ENCODE measurements at places on chromosomes 6 and 20.
A peak's percentile ranks its signal among the peaks of the same experiment; 100 is the strongest.

DNA sequence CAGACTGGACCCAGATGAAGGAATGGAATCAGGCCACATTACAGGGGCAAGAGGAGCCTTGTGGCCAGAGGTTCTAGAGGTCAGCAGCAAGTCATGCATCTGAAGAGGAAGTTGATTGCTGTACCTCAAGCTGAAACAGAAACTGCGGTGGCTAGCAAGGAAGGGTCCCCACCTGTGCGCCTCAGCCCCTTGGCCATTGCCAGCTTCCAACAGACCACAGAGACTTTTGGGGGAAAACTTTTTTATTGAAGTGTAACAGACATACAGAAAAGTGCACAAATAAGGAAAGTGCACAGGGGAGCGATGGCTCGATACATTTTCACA is 26.8 kb upstream of the SLC9A8 start:
- no peak overlapping the region for H3K4me3 ChIP-seq
- no peaks in the 10 kb centered on the region for H3K36me3 ChIP-seq
- peaks cover 11% of the 10 kb centered on the region for H3K27me3 ChIP-seq
- no peak for DNase-seq
- H3K27ac ChIP-seq = no peak overlapping the region

DNA sequence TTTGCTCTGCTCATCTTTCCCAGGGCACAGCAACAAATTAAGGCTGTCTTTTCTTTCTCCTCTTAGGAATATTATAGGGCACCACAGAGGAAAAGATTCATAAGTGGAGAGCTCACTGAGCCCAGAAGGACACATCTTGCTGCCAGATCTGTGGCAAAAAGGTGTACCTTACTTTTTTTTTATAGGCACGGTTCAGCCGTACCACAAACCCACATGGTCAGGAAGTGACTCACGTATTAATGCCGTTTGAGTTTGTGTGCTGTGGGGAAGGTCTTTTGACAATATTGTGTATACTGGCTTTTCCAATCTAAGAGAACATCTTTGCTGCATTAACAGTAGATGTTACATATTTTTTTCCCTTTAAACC is 28.4 kb downstream of the PAQR8 start:
- H3K4me1 ChIP-seq = peaks cover 80% of the 10 kb centered on the region
- DNase-seq = no peak
- peak overlapping the region; percentile 97 for H3K27ac ChIP-seq
- H3K4me3 ChIP-seq = peak overlapping the region; percentile 73
- H3K36me3 ChIP-seq = peaks cover 2% of the 10 kb centered on the region

- H3K36me3 ChIP-seq = no peaks in the 10 kb centered on the region
- no peak overlapping the region for H3K27ac ChIP-seq
- H3K4me1 ChIP-seq = peaks cover 16% of the 10 kb centered on the region
- H3K27me3 ChIP-seq = peaks cover 6% of the 10 kb centered on the region
- no peak overlapping the region for H3K4me3 ChIP-seq
Observed at GRCh38 chr20:1775117-1775516, 117.5 kb upstream of the SIRPG start.

GRCh38 chr6:12602951-12603672 is 113.5 kb upstream of the PHACTR1 start:
- H3K4me1 ChIP-seq = no peaks in the 10 kb centered on the region
- no peak for DNase-seq
- H3K36me3 ChIP-seq = no peaks in the 10 kb centered on the region
- peaks cover 22% of the 10 kb centered on the region for H3K27me3 ChIP-seq

GRCh38 chr6:111605100-111605751 is 452 bp downstream of the TRAF3IP2 start:
- peaks cover 39% of the 10 kb centered on the region for H3K4me1 ChIP-seq
- peak overlapping the region; percentile 94 for H3K4me3 ChIP-seq
- no peaks in the 10 kb centered on the region for H3K27me3 ChIP-seq
- H3K36me3 ChIP-seq = no peaks in the 10 kb centered on the region
- peak overlapping the region; percentile 97 for H3K27ac ChIP-seq
- peak; percentile 30 for DNase-seq

DNA sequence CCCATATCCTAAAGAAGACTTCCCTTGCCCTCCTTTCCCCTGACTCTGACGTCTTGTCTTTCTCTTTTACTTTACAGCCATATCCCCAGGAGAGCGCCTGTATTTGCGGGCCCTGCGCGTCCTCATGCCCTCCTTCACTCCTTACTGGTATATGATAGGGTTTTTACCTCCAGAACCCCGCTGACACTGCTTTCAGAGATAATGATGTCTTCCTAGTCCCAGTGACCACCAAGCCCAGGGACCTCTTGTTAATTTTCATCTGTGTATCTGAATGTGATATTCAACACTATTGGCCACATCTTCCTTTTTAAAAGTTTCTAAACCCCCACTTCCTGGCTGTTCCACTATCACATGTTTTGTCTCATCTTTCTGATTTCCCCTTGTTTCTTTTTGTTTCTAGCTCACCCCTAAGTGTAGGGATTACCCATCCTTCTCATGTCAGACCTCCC is 102.0 kb downstream of the HIVEP1 start:
- no peaks in the 10 kb centered on the region for H3K27me3 ChIP-seq
- DNase-seq = no peak
- H3K27ac ChIP-seq = peak overlapping the region; percentile 46
- peaks cover 65% of the 10 kb centered on the region for H3K4me1 ChIP-seq
- peaks cover 56% of the 10 kb centered on the region for H3K36me3 ChIP-seq
- peak overlapping the region; percentile 15 for H3K4me3 ChIP-seq

- H3K27me3 ChIP-seq = no peaks in the 10 kb centered on the region
- no peaks in the 10 kb centered on the region for H3K36me3 ChIP-seq
- no peak for DNase-seq
- no peaks in the 10 kb centered on the region for H3K4me1 ChIP-seq
- no peak overlapping the region for H3K4me3 ChIP-seq
Observed at GRCh38 chr6:5158180-5158579, 73.0 kb downstream of the PPP1R3G start.

DNA sequence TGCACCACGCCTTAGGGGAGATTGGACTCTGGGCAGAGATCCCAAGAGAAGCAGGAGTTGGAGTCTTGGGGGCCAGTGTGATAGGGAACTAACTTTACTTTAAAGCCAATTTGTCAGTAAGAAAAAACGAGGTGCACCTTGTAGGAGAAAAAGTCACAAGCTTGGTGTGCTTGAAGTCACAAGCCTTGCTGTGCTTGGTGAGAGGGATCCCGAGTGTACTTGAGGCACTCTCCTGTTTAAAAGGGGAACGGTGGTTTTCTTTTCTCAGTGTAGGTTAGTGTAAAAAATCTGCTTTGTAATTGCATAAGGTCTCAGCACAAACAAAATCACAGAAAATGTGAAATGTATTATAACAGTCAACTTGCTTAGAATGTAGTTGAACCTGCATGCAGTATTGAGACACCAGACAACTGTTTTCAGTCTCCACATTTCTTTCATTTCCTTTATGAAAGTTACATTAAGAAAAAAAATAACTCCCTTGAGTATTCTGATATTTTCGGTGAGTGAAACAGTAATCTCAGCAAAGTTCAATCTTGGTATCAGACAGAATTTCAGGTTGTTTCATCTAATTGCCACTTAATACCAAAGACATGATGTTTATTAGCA is 111.1 kb upstream of the DUSP22 start:
- H3K36me3 ChIP-seq = no peaks in the 10 kb centered on the region
- H3K27ac ChIP-seq = peak overlapping the region; percentile 15
- H3K27me3 ChIP-seq = peaks cover 7% of the 10 kb centered on the region
- peaks cover 42% of the 10 kb centered on the region for H3K4me1 ChIP-seq

DNA sequence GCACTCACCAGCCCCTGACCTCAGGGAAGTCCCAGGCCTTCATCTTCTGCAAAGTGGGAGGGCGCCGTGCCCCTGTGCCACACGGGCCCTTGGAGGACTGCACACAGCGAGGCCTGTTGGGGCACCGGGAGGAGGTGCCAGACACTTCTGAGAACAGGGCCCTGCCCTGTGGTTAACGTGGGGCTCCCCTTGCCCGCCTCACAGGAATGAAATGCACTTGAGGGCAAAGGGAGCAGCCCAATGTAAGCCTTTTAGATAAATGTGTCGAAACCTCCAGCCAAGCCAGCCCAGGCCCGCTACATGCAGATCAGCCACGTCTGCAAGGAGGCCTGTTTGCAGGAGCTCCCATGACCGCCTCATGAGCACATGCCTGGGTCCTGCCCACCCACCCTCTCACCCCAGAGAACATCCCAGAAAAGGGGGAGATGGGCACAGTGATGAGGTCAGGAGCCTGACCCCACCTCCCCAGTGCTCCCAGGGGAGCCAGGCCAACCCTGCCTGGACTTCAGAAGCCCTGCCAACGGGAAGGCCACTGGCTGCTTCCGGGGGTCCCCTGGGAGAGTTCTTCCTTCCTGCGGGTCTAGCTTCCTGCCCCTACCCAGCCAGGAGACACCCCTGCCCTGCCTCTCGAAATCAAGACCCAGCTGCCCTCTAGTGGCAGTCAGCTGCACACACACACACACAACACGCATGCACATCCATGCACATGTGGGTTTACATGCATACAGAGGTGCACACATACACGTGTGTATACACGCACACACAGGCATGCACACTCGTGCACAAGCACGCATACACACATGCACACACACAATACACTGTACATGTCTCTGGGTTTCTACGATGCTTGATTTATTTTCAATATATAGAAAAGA is 178.7 kb downstream of the TAF4 start:
- no peaks in the 10 kb centered on the region for H3K4me1 ChIP-seq
- no peaks in the 10 kb centered on the region for H3K36me3 ChIP-seq
- H3K27ac ChIP-seq = no peak overlapping the region
- peaks cover 8% of the 10 kb centered on the region for H3K27me3 ChIP-seq

DNA sequence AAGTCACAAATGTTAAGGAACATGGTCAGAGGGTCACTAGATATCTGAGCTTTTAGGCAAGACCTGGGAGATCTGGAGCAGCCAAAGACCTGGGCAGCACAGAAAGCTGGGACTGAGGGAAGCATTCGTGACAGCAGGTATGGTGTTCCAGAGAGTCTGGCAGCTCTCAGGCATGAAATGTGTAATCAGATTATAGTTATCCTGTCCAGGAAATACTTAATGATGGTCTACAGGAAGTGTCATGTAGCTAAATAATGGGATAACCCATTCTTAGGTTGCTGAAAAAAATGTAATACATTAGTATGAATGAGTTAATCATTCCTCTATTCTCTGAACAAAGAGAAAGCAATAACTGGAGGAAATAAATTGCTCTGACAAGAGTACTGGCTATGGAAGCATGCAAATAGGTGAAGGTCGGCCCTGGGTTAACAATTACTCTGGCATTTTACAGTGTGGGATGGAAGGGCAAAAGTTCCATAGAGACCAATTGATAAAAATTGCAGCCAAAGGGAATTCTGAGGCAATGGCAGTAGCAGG is 740.5 kb downstream of the CBLN4 start:
- no peaks in the 10 kb centered on the region for H3K27me3 ChIP-seq
- no peak overlapping the region for H3K4me3 ChIP-seq
- no peaks in the 10 kb centered on the region for H3K36me3 ChIP-seq
- H3K27ac ChIP-seq = no peak overlapping the region
- no peak for DNase-seq
- no peaks in the 10 kb centered on the region for H3K4me1 ChIP-seq

DNA sequence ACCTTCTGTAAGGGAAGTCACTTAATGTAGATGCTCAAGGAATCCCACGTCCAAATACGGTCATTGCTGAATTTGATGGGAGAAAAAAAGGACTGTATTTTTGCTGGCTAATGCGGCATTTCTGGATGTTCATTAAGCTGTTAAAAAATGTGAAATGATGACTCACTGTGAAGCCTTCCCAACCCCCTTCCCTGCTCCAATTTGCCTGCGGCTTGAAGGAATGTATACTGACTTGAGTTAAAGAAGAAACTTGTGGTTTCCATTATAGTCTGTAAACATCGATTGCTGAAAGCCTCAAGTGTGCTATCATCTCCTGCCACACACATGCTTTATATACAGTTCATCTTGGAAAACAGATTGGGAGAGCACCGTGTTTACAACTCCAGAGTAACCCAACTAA is 249.1 kb upstream of the JAG1 start:
- no peak overlapping the region for H3K4me3 ChIP-seq
- H3K27me3 ChIP-seq = no peaks in the 10 kb centered on the region
- DNase-seq = no peak

GRCh38 chr6:34484899-34485298 is 19.0 kb downstream of the PACSIN1 start:
- H3K27me3 ChIP-seq = no peaks in the 10 kb centered on the region
- peak overlapping the region; percentile 32 for H3K27ac ChIP-seq
- H3K4me3 ChIP-seq = peak overlapping the region; percentile 10
- DNase-seq = peak; percentile 73

DNA sequence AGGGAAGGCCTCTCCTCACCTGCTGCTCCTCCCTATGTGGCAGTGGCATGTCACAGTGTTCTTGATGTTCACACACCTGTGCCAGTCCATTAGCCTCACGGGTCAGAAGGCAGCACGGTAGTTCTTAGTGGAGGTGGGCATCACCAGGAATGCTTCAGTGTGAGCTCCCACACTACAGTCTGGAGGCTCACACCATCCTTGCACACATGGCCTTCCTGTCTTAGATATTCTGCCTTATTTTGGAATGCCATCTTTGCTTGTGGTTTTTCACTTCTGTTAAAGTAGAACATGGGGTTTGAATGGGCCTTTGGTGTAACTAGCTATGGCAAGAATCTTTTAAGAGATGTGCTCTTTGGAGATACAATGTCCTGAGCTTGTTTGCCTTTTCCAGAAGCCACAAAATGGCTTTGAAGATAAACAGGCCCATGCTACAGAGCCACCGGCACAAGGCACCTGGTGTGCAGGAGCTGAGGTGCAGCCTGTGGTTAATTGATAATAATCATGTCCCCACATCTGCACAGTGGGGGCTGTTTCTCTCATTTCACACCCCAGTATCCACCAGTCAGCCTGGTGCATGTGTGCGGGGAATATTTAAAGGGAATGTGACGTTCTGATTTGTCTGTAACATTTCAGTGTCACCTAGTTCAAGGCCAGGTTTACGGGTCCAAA is 3.2 kb upstream of the SLC17A9 start:
- no peak overlapping the region for H3K27ac ChIP-seq
- H3K4me3 ChIP-seq = no peak overlapping the region
- H3K27me3 ChIP-seq = no peaks in the 10 kb centered on the region
- peaks cover 40% of the 10 kb centered on the region for H3K36me3 ChIP-seq
- no peak for DNase-seq
- H3K4me1 ChIP-seq = peaks cover 10% of the 10 kb centered on the region

GRCh38 chr6:74993136-74993535 is 212.7 kb downstream of the COL12A1 start:
- no peak overlapping the region for H3K27ac ChIP-seq
- H3K36me3 ChIP-seq = no peaks in the 10 kb centered on the region
- H3K4me1 ChIP-seq = no peaks in the 10 kb centered on the region
- H3K27me3 ChIP-seq = no peaks in the 10 kb centered on the region

DNA sequence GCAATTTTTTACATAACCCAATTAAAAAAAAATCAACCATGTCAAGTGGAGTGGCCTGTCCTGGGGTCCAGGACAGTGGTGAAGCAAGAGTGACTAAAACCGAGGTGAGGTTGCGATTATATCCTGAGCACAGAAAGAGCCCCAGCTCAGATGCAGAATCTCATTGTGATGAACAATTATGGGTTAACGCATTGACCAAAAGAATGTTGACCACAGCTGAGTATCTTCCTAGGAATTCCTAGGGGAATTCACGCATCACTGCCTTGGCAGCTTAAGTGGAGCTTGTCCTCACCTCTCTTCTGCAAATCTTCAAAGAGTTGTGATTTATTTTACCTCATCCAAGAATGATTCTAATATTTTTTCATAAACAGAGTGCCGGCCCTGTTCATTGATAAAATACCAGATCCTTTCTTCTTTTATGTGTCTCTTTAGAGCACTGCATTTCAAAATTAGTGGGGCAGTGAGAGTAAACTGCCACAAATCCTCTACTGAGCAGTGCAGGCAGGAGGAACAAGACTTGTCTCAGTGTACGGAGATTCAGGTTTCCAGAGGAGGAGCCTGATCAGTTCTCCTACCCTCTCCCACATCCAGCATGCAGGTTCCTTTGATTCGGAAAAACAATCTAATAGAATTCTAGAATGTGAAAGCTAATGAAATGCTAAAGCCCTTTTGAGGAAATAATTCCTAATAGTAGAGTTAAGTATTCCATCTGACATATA is 60.1 kb upstream of the ZNF184 start:
- H3K4me1 ChIP-seq = no peaks in the 10 kb centered on the region
- no peak overlapping the region for H3K4me3 ChIP-seq
- H3K36me3 ChIP-seq = no peaks in the 10 kb centered on the region
- no peak for DNase-seq
- H3K27ac ChIP-seq = no peak overlapping the region

Measured in activated naive CD8-positive, alpha-beta T cell treated with anti-CD3 and anti-CD28 coated beads, Interleukin-2, amount 50 U/mL, for 24 hours (primary cell).